ENCODE measurements at places on chromosomes 16 and 17. TPM values are rescaled to one million over a fixed set of nuclear protein-coding genes. Genes with fewer than 3 reads are reported as not detected.

Gene ST6GALNAC1
- not detected for total RNA-seq

Gene SPIRE2
- total RNA-seq: 3.3 TPM

Gene ST6GALNAC2
- total RNA-seq: 3.3 TPM

Gene CCT6B
- 1.8 TPM for total RNA-seq

Gene SRR
- 19.7 TPM for total RNA-seq

Gene CTF1
- total RNA-seq: 0.19 TPM

Gene BRIP1
- total RNA-seq: 4.6 TPM

Gene SLC43A2
- 29.5 TPM for total RNA-seq

Gene FGF11
- total RNA-seq: 0.44 TPM

Gene BIRC5
- 16.1 TPM for total RNA-seq

Gene BANP
- 21.1 TPM for total RNA-seq

Gene CBX8
- total RNA-seq: 2.1 TPM

Gene VWA3A
- total RNA-seq: not detected

Gene ITGAD
- total RNA-seq: not detected

Gene NR1D1
- total RNA-seq: 5.1 TPM

Gene TNP2
- total RNA-seq: not detected

Gene RAI1
- 38.1 TPM for total RNA-seq

Gene MAPT
- total RNA-seq: 0.05 TPM

Gene IL34
- 3.1 TPM for total RNA-seq

Gene ADAM11
- total RNA-seq: 0.23 TPM

Gene OR3A3
- not detected for total RNA-seq

Gene ZDHHC7
- 72.6 TPM for total RNA-seq
